ENCODE measurements at places on chromosomes 3 and 15. TPM values are rescaled to one million over a fixed set of nuclear protein-coding genes. Genes with fewer than 3 reads are reported as not detected.

ADAMTSL3 gene
- not detected for total RNA-seq

AADACL2 gene
- total RNA-seq: not detected

MAGEL2 gene
- not detected for total RNA-seq

PLA2G4D gene
- not detected for total RNA-seq

DNA sequence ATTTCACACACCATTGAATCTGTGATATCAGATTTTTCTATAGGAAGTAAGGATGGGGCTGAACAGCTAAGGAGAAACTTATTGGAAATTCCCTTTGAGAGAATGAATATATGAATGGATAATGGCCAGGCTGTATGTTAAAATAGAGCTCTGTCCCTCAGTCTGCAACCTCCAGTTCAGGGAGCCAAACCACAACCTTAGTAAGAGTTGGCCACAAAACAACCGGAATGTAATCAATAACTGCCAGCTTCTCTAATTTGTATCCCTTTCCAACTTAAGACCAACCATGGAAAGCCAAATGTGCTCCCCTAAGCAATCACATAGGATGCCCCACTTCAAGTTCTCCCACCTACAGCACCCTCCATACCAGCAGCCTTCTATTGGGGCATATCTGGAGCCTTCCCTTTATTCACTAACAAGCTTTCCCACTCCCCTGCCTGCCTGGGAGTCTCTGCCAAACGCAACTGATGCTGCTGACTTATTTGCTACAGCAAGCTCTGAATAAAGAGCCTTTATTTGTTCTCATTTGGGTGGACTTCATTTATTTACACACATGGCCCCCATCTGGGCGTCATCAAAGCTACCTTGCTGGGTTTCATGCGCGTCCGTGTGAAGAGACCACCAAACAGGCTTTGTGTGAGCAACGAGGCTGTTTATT, 75.4 kb upstream of the LARS2 start:
- no peak for DNase-seq

ARIH1 gene
- total RNA-seq: 343 TPM

DNA sequence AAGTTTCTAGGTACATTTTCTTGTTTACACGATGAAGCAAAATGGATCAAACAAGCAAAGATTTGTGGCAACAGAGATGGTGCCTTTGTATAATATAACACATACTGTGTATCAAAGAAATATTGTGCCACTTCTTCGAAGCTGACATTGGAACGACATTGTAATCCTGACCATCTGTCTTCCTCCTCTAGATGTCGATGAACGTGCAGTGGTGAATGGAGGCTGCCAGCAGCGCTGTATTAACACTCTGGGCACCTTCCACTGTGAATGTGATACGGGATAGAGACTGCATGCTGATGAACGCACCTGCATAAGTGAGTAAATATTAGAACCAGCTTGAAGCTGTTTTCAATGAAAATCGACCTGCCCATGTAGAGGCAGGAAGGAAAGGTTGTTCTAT, 613.3 kb upstream of the GOLIM4 start:
- DNase-seq: no peak

DNA sequence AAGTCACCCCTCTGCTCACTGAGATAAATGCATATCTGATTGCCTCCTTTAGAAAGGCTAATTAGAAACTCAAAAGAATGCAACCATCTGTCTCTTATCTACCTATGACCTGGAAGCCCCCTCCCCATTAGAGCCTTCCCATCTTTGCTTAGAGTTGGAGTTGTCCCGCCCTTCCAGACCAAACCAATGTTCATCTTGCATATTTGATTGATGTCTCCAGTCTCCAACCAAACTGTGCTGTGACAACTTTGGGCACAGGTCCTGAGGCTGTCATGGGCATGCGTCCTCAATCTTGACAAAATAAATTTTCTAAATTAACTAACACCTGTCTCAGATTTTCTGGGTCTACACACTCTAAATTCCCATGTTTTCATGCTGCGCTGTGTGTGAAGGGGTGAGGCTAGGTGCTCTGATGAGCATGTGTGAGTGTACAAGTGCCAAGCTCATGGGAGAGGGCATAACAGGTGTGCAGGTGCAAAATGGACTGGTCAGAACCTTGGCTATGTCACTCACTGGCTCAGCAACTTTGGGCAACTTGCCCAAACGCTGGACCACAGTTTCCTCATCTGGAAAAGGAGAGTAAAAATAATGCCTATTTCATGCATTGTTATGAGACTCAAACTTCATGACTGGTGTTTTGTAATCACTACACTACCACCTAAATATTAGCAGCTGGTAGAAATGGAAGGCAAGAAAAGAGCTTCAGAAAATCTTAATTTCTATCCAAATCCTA, 7.2 kb downstream of the DAPK2 start:
- no peak for DNase-seq

GRCh38 chr15:81454024-81454423, 80.0 kb upstream of the TMC3 start:
- no peak for DNase-seq

MAN2C1 gene
- 373 TPM for total RNA-seq

DNA sequence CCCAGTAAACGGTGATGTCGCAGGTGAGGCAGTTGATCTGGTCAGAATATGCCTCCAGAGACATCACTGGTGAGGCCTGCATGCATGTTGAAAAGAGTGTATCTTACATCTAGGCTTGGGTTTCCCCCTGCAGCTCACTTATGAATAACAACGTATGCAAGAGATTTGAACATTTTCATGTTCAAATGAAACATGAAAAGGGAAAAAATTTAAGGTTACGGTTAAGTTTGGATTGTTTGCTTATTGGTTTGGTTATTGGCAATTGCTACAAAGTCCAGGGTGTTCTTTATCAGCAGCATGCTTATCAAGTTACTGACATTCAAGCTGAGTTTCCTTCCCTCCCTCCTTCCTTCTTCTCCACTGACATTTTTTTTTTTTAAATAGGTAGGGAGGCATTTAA, 123.2 kb downstream of the IGF1R start:
- no peak for DNase-seq

- no peak for DNase-seq
Measured at GRCh38 chr3:12201813-12202212, 43.1 kb upstream of the TIMP4 start.

PDIA3 gene
- total RNA-seq: 198 TPM

DNA sequence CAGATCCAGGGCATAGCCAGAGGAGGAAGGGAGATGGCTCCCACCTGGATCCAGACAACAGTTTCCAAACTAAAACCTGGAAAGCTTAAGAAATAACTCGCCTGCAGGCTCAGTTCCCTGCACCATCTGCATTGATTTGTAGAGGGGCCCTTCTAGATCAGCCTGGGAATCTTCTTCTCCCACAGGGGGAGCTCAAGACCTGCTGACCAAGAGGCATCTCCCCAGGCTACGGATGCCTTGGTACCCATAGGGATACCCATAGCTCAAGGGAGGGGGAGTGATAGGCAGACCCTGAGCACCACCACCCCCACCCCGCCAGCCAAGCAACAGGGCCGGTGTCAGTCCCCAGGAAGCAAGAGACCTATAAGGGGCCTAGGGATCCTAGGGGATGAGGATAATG, 28.0 kb upstream of the DCLK3 start:
- DNase-seq: no peak

GRCh38 chr3:4756855-4757574, 222.2 kb upstream of the BHLHE40 start:
- DNase-seq: no peak

- DNase-seq: no peak
Measured at GRCh38 chr3:27202959-27203358, 166.2 kb downstream of the NEK10 start.

DNA sequence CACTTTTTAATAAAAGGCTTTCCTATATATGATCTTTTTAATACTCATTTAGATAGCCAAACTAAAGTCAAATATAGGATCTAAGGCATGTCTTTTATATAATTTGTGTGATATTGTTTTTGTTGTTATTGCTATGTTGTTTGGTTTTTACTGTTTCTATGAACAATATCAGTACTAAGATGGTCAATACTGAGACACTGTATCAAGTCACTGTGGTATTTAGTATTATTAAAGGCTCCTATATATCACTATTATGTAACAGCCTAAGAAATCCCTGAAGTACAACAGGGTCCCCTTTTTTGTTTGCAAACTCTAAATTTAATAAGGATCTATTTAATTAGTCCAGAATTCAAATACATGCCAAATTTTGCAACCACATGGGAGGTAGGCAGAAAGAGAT, 61.9 kb downstream of the TBC1D5 start:
- DNase-seq: no peak

GRCh38 chr3:75140904-75141615, 523.1 kb upstream of the FRG2C start:
- DNase-seq: no peak

- DNase-seq: no peak
Measured at GRCh38 chr3:98602078-98602678, 8.8 kb upstream of the CPOX start.

KBTBD13 gene
- not detected for total RNA-seq

DNA sequence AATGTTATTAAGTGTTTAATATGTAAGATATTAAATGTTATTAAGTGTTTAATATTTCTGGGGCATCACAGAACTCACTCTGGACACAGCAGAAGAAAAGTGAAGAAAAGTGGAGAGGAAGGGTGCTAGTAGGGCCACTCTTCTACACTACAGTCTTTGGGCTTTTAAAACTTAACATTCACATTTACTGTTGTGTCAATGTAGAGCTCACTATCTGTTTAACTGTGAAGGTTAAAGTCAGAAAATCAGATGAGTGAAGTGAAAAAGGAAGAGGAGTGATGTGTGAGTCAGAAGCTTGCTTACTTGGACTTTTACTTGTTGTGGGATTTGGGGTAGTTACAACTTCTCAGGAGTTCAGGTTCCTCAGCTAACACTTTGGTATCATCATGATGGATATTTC, 145.3 kb upstream of the DNAJC19 start:
- DNase-seq: no peak

CHCHD4 gene
- 1.7 TPM for total RNA-seq

DNA sequence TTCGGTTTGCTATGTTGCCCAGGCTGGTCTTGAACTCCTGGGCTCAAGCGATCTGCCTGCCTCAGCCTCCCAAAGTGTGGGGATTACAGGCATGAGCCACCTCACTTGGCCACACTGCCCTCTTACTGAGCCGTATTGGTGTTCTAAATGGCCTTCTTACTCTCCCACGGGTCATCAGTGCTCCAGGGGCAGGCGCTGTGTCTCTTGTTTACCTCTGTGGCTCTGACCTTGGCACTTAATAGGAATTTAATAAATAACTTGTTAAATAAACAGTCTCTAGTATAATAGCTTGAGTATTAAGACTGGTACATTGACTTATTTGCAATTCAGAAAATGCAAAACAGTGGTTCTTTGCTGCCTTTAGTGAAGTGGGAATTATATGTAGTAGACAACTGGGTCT, 13.7 kb downstream of the FLNB start:
- no peak for DNase-seq

- no peak for DNase-seq
Measured at GRCh38 chr3:82790307-82791097, 1029.1 kb upstream of the GBE1 start.

DNA sequence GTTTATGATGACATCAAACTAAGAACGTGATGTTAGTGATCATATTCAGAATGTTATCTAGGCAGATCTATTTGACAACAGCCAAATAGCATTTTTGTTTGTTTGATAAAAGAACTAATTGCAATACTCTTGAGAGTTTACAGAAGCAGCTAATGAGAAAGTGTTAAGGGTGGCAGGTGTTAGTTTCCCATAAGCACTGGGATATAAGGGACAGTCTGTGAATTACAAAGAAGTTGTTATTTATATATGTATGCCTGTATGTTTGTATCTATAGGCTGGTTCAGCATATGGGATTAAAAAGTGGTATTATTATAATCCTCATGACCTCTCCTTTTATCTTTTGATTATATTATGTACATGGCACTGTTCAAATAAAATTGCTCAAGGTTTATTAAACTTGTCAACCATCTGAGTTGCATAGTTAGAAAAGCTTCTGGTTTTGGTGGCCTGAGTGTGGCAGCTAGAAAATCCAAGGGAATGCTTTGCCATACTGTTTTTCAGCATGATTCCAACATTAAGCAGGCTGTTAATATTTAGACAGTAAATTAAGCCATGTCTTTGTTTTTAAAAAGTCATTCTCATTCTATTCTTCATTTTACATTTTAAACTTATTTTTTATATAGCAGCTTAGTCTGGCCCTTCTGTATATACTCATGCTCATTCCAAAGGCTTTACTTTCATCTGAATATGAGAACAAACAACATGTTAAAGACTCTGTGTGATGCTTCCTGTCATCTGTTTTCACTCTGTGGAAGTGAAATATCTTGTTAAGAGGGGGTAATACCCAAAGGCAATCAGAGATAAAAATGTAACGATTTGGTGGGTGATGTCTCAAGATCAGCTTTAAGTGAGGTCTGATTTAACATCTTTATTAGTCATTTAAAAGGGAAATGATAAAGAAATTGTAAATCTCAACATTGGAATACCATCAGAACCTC, 13.1 kb downstream of the ROBO2 start:
- no peak for DNase-seq

DNA sequence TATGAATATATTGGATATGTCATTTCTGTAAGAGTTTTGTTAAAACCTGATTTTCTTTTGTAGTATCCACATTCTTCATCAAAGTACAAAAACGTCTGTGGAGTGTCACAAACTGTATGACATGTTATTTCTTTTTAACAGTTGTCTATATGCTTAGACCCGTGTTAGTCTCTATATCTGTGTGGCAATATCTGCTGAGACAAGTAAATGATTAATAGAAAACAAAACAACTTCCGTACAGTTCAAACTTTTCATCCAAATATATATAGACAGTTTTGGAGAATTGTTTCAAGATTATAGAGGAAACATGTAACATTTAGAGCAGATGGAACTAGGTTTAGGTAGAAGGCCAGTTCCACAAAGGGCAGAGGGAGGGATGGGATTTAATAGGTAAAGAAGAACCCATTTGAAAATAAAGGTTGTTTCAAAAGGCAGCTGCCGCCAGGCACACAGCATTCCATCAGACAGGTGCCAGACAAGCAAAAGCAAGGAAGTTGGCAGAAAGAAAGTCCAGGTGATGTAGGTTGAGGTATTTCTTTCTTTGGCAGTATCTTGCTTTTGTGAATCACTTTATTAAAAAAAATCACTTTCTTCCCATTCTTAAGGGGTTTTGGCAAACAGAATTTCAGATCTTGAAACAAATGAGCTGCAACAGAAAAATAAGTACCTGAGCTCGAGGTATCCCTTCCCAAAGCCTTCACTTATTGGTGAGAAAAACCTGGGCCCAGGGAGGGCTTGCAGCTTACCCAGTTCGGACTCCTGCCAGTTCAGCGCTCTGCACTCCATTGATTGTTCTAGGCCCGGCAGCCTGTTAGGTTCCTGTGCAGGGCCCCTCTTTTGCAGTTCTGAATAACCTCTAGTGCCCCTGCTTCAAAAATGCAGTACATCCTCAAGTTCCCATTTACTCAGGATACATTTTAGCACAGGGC, 49.0 kb downstream of the LRRN1 start:
- no peak for DNase-seq

SKIL gene
- 160 TPM for total RNA-seq

DNA sequence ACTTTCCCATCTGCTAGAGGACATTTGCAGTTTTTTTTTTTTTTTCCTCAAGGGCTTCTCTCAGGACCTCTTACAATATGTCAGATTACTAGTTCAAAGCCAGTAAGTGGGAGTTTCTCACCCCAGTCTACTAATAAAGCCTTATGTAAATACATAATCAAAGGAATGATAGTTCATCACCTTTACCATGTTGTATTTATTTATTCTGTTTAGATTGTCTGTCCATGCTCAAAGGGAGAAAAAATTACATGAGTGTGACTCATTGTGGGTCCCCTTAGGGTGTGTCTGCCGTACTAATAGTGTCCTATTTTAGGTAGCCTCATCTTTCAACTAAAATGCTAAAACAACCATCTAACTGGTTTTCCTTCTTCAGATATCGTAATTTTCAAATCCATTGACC, 917.6 kb downstream of the EPHA3 start:
- no peak for DNase-seq

- DNase-seq: no peak
Measured at GRCh38 chr15:81785181-81785580, 260.6 kb downstream of the MEX3B start.
